ENCODE measurements at places on chromosomes 16 and 17.

DNA sequence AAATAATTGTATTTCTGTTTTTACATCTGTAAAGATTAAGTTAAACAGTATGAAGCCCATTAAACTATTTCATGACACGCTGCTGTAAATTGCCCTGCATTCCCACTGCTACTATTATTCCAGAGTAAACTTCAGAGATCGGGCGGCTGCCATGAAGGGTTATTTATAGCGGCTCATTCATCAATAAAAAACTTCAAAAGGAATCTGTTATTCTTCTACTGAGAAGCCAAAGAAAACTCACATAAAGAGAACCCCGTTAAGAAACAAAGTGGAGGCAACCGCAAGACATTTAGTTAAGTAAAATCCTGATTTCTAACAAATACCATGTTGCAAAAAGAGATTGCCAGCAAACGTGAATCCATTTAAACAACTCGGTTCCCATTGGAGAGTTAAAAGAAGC, 16.4 kb downstream of the FOXL1 start:
- no peak for DNase-seq

- no peak for DNase-seq
These were observed 377.1 kb downstream of the CNTNAP4 start for GRCh38 chr16:76654088-76654820.

DNA sequence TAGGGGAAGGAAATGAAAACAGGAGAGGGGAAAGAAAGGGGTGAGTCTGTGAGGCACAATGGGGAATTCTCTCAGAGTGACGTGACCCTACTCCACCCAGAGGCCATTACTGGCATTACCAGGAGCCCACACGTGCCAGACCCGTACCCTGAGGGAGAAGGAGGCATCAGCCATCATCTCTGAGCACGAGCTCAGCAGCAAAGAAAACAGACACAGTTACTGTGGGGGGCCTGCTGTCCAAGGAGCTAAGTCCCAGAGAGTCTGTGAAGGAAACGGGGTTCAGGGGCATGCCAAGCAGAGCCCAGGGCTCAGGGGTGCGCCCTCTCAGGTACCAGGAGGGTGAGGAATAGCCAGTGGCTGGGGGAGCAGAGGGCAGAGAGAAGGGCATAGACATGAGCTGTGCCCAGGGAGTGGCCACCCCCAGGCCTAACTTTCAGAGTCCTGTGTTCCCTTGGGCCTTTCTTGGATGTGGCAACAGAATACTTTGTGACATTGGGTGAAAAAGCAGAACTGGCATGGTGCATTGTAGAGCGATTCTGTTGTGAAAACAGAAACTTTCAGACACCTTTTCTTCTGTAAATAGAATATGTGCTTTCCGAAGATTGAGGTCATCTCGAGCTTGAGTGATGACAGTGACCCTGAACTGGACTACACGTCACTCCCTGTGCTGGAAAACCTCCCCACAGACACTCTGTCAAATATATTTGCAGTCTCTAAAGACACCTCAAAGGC, 11.3 kb downstream of the TAF1C start:
- peak; percentile 68 for DNase-seq

DNA sequence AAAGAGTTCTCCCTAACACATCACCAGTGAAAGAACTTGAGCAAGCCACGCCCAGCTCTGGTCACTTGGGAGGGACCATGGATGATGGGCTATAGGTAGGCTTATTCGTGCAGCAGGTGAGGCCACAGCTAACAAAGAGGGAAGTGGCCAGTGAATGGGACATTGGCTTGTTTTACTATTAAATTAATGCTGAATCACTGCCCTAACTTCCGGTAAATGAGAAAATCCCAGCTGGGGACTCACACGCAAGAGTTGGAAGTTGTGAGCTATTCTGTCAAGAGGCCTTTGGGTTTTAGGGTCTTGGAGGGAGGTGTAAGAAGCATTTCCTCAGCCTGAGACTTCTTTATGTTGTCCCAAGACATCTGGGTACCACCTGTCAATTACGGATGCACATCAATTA, 315.3 kb downstream of the XYLT1 start:
- DNase-seq: no peak

DNA sequence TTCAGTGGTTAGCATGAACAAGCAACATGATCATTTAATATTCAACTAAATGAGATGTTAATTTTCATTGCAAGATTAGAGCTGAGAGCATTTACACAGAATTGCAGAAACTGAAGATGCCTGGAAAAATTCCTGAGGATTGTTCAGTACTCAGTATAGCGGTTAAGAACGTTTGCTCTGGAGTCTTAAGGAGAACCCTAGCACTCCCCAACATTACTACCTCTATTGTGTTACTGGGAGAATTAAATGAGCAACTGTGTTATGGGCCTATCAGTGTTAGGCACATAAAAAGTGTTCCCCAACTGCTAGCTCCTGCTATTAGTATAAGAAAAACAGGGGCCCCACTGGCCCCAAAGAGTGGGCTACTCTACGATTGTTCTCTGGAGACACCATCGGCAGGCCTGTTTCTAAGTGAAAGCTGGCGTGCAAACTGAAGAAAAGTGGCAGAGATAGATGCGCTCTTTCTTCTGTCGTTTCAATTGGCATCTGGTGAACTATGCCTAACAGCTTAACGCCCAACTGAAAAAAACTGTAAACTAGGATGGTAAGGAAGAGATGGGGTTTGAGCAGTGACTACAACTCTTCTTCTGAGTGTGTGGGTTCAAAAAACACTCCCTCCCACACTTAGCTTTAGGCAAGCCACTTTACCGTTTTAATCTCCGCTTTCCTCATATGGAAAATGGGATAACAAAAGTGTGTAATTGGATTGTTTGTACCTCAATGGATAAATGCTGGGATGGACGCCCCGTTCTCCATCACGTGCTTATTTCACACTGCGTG, 1.3 kb downstream of the CDR2 start:
- no peak for DNase-seq

DNA sequence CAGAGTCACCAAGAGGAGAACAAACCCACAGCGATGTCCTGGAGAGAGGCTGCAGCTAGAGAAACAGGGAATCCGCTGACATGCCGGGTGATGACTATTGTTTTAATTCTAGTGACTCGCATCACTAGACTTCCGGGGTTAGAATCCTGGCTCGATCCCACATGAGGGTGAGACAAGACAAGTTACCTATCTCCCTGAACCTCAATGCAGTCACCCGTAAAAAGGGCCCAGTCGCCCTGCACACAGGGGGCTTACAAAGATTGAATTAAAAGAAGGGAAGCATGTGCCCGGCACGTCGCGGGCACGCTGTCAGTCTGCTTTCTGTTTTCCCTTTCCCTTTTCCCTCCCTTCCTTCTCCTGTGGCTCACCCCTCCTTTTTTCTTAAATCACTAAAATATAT, 212.9 kb upstream of the FOXF1 start:
- no peak for DNase-seq

DNA sequence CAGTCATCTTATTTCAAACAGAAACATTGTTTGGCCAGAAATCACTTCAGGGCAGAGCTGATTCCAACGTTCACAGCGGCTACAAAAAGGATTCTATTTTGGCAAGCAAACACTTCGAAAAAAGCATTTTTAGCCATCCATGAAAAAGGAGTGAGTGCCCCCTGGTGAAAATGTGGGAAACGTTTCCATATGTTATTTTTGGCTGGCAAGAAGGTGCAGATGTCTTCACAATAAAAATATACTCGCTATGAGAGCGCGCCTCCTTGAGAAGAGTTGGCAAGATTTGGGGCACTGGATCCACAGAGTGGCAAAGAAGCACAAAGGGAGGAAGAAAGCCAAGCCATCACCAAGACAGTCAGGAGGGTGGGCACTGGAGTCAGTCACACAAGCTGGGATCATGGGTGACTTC, 191.1 kb downstream of the CHD9NB start:
- DNase-seq: no peak

DNA sequence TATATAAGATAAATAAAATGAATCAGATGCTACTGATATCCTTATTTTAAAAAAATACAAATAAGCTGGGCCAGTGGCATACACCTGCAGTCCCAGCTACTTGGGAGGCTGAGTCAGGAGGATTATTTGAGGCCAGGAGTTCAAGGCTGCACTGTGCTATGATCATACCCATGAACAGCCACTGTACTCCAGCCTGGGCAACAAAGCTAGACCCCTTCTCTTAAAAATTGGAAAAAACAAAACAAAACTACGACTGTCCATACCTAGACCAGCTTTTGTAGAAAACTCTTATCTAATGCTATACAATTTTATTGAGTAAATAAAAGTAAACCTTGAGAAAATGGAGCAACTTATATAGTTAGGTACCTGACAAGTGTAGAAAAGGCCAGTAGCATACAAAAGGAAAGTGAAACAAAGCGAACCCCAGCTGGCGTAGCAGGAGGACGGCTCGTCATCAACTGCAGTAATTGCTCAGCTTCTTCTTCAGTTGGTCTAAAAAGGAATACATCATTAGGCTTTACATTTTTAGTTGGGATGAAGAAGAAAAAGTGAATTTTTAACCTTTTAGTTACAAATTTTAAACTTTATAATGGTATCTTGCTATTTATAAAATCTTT, 23.6 kb downstream of the INTS2 start:
- no peak for DNase-seq

DNA sequence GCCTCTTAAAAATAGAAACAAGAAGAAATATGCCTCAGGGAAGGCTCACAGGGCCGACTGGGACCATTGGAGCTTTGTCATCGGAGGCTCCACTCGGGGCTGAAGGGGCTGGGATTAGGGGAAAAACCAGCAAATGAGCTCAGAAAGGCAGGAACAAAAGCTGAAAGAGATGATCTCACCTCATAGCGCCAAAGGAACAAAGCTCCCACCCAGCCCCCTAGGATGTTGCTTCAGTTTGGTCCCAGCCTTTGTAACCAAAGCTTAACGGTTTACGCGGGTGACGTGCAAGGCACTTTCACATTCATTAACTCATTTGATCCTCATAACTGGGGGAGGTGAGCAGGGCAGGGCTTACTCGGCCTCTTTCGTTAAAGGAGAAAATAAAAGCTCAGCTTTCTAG, 168.5 kb upstream of the DYNLRB2 start:
- no peak for DNase-seq

GRCh38 chr17:49223517-49224197, 6.9 kb downstream of the PHOSPHO1 start:
- DNase-seq: peak; percentile 47

DNA sequence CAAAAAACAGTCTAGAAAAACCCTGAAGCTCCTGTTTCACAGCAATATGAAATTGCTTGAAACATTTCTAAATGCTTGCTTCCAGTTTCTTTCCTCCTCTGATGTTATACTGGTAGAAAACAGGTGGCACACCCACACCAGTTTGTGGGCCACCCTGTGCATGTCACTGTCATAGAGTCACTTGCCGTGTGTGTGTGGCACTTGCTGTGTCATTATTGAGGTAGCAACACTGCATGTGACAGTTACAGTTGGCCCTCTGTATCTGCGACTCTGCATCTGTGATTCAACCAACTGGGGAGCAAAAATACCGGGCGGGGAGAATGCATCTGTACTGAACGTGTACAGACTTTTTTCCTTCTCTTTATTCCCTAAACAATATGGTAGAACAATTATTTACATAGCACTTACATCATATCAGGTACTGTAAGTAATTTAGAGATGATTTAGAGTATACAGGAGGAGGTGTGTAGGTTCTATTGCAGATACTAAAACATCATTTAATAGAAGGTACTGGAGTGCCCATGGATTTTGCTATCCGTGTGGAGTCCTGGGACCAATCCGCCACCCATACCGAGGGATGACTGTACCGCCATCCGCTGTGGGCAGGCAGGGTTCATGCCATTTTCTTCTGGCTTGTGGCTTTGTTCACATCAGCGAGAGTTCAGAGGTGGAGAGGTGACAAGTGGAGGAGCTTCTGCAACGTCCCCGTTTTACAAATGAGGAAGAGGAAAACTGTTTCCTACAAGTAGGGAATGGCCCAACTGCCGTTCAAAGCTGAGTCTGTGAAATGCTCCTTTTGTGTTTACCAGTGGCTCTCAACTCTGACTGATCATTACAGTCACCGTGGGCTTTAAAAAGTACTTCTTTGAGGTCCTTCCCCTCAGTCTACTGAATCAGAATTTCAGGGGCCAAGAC, 373.7 kb downstream of the SNX29 start:
- DNase-seq: no peak

DNA sequence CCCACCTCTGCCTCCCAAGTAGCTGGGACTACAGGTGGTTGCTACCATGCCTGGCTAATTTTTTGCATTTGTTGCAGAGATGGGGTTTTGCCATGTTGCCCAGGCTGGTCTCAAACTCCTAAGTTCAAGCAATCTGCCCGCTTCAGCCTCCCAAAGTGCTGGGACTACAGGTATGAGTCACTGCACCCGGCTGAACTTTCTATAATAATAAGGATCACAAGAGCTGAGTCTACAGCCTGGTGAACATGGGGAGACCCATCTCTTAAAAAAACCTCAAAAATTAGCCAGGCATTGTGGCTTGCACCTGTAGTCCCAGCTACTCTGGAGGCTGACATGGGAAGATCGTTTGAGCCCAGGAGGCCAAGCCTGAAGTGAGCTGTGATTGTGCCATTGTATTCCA, 53.5 kb downstream of the WDR59 start:
- DNase-seq: no peak

DNA sequence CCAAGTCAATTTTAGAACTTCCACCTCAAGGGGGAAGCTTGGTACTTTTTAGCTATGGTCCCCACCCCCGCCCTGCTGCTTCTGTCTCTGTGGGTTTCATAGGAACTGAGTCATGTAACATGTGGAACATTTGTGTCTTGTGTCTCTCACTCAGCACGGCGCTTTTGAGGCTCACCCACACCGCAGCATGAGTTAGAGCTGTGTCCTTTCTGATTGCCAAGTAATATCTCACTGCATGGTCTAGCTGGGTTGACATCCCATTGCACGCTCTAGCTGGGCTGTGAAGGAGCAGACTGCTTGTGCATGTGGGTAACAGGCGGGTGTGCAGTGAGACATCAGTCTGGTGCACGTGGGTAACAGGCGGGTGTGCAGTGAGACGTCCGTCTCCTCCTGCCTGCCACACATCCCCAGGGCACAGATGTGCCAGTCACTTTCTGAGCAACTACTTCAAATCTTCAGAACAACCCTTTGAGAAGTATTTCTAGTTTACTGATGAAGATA, 26.4 kb upstream of the SLC7A5 start:
- DNase-seq: peak; percentile 86

DNA sequence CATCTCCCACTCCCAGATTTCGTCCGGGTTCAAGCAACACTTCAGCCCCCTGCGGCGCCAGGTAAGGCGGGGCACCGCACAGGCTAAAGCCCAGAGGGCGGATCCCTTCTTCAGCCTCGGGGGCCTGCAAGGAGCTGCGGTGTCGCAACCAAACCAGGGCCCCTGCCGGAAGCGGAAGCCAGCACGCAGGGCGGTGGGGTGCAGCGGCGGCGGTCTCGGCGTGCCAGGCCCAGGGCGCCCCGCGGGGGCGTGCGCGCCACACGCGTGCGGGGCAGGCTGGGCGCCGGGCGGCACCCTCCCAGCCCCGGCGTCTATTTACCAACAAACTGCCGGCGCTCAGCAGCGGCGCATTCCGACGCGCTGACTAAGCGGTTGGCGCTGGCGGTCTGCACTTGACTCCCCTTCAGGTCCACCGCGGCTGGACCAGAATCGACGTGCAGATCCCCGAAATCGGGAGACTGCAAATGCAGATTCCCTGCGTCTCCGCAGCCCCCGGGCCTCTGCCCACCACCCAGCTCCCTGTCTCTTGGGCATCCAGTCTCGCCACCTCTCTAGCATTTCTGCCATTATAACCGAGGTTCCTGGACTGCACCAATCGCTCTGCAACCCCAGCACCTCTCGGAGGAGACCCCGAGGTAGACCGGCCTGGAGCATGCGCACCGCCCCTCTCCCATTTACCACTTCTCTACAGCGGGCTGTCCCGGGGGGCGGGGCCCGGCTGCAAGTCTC, 421 bp upstream of the DLX4 start:
- peak; percentile 57 for DNase-seq

- peak; percentile 11 for DNase-seq
These were observed 23.3 kb downstream of the QPRT start for GRCh38 chr16:29702269-29702668.

Measured in activated CD4-positive, alpha-beta T cell treated with anti-CD3 and anti-CD28 coated beads, Interleukin-2, amount 50 U/mL, for 24 hours (primary cell).